Glutamatergic neuron (in vitro differentiated cells): ENCODE measurements at places on chromosomes 6 and 20.

GRCh38 chr6:39269961-39270360 is 40.7 kb upstream of the KCNK5 start:
- DNase-seq: no peak

DNA sequence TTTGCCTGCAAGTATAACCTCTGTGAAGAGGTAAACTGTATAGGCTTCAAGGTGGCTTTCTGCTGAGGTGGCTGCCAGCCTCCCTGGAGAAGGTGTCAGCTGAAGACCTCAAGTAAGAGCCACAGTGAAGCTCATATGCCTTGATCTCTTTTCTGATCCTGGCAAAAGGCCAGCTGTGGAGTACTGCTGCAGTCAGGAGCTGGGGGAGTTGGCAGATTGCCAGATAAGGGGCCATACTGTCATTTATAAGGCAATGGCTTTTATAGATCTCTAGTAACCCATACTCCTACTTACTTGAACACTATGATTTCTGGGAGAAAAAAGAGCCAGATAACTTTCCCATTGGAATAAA is 8.8 kb upstream of the CEP85L start:
- peak; percentile 47 for DNase-seq

- DNase-seq: no peak
Observed at GRCh38 chr6:15077961-15078360, 167.9 kb upstream of the JARID2 start.

- no peak for DNase-seq
Observed at GRCh38 chr20:11098888-11099287, 425.1 kb upstream of the JAG1 start.

DNA sequence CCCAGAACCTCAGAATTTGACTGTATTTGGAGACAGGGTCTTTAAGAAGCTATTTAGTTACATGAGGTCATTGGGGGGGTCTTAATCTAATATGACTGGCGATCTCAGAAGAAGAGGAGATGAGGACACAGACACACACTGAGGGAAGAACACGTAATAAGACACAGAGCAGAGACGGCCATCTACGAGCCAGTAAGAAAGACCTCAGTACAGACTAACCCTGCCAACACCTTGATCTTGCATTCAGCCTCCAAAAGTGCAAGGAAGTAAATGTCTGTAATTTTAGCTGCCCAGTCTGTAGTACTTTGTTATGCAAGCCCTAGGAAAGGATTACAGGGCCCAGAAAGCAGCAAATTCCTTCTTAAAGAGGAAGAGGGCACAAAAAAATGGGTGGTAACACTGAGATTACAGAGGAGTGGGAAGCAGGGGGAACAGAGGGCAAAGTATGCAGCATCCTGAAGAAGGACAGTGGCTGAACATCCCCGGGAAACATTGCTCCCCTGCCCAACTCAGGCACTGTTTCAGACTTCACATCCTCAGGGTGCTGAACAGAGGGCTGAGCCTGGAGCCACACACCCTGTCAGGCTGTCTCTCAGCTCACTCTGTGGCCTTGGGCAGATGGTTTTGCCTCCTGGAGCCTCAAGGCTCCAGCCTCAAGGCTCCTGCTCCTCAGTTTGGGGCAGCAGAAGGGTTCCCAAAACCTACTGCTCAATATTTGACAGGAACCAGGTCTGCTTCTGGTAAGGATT is 27.9 kb upstream of the SIRPG start:
- DNase-seq: no peak

- no peak for DNase-seq
Observed at GRCh38 chr20:5835871-5836270, 85.7 kb downstream of the SHLD1 start.

DNA sequence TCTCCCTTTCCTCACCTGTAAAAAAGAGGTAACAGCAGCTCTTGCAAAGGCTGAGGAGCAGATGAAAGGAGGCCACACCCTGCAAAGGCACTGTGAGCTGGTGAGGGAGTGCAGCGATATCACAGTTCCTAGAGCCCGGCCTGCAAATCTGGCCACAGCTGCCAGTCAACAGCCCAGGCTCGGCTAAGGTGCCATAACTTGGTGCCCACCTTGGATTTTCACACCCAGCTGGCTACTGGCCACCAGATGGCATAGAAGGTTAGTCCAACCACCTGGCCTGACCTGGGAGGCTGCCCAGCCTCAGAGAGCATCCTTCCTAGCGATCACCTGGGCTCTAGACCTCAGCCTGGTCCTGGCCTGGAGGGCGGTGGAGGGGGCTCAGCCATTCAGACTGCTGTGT is 46.8 kb downstream of the KCNB1 start:
- DNase-seq: no peak

- no peak for DNase-seq
Observed at GRCh38 chr20:10705801-10706459, 32.1 kb upstream of the JAG1 start.

DNA sequence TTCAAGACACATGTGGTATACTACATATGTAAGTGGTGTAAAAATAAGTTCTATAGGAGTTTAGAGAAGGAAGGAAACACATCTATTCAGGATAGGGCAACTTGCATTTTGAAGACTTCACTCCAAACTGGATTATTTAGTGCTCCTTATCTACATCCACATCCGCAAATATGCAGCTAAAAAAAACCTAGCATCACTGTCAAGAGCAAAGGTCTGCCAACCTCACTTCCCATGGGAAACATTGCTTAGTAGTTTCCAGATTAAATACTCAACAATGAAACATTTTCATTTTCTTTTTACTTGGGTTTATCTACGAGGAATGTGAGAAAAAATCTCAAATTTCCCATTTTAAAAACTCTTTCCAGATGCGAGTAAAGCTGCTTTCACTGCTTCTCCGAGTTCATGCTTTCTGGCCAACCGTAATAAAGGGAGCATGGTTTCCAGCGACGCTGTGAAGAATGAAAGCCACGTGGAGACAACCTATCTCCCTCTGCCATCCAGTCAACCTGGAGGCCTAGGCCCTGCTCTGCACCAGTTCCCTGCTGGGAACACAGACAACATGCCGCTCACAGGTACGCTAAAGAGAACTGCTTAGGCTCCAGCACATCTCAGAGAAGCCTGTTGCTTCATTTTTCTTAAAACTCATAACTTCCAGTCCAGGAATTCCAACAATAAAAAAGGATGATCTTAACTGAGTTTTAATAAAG is 48.2 kb downstream of the RFX6 start:
- no peak for DNase-seq

- DNase-seq: no peak
Observed at GRCh38 chr20:46260480-46260879, 47.8 kb downstream of the CDH22 start.

- DNase-seq: peak; percentile 23
Observed at GRCh38 chr20:31859266-31859997, 10.9 kb downstream of the DUSP15 start.

DNA sequence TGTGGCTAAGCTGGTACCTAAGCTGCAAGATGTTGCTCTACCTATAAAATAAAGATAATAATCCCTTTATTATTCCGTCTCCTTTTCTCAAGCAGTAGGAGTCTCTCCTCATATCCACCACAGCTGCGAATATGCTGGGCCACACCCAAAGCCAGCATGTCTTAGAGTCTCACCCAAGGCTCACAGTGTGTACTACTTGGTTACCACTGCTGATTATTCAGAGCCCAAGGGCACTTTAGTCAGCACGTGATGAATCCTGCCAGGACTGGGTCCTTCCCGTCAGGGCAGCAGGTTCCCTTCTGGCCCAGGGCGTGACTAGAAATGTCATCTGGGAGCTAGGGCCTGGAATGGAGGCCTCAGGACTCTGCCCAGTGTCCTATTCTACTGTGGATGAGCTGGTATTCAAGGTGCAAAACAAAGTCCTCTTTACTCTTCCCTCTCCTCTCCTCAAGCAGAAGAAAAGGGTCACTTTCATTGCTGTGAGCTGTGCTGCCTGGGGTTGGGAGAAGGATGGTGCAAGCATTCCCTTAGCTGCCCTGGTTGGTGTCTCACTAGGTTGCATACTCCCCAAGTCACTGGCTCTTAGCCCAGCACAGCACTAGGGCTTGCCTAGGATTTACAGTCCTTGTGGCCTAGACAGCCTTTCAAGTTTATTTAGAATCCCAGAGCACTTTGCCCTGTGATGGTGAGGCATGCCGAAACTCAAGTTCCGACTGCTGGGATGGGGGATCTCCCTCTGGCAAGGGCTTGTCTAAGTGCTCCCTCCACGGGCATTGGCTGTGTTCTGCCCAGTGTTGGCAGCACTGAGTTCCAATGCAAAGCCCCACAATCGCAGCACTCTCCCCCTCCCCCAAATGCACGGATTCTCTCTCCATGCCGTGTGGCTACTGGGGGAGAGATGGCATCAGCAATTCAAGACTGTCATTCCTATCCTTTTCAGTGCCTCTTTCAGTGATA is 320.2 kb downstream of the BTBD9 start:
- no peak for DNase-seq

DNA sequence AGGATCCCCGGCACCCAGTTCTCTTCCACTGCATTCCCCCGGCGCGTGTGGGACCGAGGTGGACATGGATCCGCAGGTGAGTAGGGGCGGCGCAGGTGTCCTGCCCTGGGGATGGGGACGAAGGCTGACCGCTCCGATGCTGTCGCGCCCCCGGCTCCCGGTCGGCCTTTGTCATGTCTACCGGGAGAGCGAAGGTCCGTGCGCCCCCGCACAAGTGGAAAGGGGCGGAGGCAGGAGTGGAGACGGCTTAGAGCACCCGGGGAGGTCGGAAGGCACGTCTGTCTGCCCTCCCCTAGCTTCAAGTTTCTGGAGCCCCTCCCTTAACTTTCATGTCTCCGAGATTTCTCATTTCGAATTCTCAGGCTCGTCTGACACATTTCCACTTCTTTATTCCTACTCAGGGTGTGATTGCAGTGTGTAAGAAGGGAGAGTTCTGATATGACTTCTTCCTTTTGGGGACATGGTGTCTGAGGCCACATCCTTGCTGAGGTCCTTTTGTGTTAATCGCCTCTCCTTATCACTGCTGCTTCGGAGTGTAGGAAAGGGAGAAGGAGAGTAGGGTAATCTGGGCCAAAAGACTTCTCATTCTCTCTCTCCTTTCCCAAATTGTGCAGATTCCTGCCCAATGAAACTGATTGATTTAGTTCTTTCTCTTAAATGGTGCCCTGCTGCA is 435 bp downstream of the KIFC1 start:
- no peak for DNase-seq

DNA sequence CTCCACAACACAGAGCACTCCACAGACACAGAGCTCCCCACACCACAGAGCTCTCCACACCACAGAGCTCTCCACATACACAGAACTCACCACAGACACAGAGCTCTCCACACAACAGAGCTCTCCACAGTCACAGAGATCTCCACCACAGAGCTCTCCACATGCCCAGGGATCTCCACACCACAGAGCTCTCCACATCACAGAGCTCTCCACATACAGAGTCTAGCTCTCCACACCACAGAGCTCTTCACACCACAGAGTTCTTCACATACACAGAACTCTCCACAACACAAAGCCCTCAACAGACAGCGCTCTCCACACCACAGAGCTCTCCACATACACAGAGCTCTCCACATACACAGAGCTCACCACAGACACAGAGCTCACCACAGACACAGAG is 55.3 kb downstream of the ERMARD start:
- DNase-seq: no peak

GRCh38 chr6:9250852-9251251 is 815.5 kb upstream of the SLC35B3 start:
- DNase-seq: peak; percentile 35

- DNase-seq: no peak
Observed at GRCh38 chr6:37860226-37860839, 40.8 kb downstream of the ZFAND3 start.

- no peak for DNase-seq
Observed at GRCh38 chr6:26472549-26473290, 15.0 kb downstream of the BTN2A1 start.

- DNase-seq: no peak
Observed at GRCh38 chr6:105964979-105965760, 121.0 kb upstream of the PRDM1 start.

GRCh38 chr20:57880571-57880892 is 170.7 kb upstream of the PMEPA1 start:
- no peak for DNase-seq

DNA sequence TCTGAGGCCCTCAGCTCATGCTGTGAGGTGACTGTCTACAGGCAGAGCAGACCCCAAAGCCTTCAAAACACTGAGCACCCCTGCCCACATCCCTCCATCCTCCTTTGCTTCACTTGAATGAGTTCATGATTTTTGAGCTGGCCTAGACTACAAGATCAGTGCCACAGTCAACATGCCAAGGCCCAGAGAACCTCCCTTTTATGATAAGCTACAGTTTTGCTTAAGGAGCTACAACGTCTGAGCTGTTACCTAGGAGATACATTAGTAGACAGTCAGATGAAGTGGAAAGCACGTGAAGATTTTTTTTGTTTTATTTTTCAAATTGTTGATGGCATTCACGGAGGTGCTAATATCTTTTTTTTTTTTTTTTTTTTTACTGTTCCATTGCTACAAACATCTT is 139.0 kb downstream of the SOBP start:
- DNase-seq: no peak

- DNase-seq: peak; percentile 41
Observed at GRCh38 chr20:46951840-46952497, 57.3 kb downstream of the EYA2 start.

GRCh38 chr6:121901432-121901831 is 466.0 kb downstream of the GJA1 start:
- DNase-seq: no peak

- no peak for DNase-seq
Observed at GRCh38 chr6:158756977-158757752, 62.0 kb downstream of the EZR start.

DNA sequence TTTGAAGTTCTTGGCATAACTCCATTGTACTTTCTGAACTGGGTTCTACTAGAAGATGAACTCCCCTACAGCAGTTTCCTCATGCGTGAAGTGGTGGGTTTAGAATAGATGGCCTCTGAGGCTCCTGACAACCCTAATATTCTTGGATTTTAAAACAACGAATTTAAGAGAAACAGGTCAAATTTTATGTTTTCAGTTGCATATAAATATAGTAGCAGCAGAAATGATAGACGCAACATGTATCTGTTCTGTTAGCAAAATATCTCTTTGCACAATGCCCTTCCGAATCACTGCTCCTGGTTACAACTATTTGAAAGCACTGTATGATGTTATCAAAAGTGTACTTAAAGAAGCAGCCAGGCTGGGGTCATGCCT is 247.2 kb downstream of the TBC1D7 start:
- DNase-seq: no peak

GRCh38 chr6:116682334-116682712 is 1.3 kb downstream of the KPNA5 start:
- DNase-seq: no peak

DNA sequence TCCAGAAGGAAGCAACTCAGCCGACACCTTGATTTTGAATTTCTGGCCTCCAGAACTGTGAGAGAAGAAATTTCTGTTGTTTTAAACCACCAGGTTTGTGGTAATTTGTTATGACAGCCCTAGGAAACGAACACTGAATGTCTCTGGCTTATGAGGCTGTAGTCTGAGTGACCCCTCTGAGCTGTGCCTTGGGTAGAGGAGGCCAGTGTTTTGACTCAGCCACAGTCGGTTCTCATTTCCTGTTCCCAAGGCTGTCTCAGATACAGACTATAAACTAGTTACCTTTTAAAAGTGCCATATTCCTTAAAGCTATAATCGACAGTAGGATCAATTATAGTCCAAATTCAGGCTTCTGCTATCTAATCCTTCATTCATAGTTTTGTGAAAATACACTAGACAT is 391.2 kb upstream of the MAP3K7 start:
- no peak for DNase-seq

GRCh38 chr20:11754451-11754850 is 163.2 kb upstream of the BTBD3 start:
- DNase-seq: no peak

GRCh38 chr6:168024951-168025510 is 27.6 kb downstream of the KIF25 start:
- no peak for DNase-seq
